ENCODE measurements at places on chromosomes 6 and 20. TPM values are rescaled to one million over a fixed set of nuclear protein-coding genes. Genes with fewer than 3 reads are reported as not detected.

The C20orf141 gene
- not detected for total RNA-seq

The ADGRG6 gene
- total RNA-seq = 1.2 TPM

The FAM209B gene
- total RNA-seq = 1.8 TPM

DNA sequence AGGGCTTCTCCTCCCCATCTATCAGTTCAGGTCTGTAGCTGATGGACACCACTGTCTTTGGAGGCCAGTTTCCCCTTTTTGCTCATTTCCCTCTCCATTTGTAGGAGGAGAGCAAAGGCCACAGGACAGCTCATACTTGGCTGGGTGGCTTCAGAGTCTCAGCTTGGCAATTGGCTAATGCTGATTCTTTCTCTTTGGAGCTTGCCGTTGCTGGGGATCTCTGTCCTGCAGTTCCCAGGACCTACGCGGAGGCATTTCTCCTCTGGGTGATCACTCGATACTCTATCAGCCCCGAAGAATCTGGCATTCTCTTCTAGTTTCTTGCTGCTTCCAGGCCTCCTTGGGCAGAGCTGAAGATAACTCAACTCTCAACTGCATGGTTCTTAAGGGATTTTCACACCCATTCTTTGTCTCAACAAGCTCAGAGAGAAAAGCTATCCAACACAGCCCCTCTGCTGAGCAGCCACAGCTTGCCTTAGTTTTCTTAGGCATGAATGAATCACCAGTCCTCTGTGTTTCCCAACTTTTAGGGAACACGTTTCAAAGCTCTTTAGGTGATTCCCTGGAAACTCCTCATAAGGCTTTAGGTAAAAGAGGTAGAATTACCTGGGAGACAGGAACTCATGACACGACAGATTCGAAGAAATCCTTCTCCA lies 19.2 kb upstream of the SSR1 start:
- DNase-seq = no peak

DNA sequence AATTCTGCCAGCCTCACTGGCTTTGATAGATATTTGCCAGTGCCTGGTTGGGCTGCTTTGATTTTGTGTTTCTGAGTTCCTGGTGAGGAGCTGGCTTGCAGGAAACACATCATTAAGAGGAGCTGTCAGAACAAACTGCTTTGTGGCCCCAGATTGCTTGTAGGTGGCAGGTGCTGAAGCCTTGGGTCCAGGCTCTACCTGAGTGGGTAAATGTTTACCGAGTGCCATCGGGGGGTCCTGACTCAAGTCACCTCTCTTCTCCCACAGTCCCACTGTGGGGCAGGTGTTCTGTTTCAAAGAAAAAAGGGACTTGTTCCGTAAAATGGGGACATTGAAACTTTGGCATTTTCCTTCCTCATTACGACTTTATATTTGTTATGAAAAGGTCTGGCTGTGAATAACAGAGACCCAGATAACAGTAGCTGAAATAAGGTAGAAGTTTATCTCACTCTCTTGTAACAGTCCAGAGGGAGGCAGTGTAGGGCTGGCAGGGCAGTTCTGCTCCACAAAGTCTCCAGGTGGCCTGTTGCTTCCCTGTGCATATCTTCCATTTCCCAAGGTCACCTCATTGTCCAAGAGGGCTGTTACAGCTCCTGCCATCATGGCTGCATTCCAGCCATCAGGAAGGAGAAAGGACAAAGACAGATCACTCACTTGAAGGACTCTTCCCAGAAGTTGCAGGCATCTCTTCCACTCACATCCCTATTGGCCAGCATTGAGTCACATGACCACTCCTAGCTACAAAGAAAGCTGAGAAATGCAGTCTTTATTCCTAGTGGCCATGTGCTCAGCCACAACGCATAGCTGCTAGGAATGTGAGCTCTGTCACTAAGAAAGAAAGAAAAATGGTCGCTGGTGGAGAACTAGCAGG lies 149.9 kb upstream of the KCNG1 start:
- DNase-seq = no peak

DNA sequence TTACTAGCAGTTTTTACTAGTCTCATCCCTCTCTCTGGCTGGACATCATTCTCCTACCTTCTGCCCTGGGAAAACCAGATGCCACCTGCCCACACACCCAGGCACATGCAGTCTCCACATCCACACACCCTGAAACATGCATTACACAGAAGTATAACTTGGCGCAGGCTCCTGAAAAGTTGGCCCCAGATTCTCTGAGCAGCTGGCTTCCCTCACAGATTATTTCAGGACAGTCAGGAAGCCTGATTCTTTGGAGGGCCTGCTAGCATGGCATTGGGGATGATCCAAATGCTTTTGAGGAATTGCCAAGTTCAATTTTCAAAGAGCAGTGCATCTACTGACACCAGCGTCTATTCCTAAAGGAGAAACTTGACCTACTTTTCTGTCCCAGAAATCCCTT lies 27.8 kb upstream of the KIF16B start:
- DNase-seq = no peak

DNA sequence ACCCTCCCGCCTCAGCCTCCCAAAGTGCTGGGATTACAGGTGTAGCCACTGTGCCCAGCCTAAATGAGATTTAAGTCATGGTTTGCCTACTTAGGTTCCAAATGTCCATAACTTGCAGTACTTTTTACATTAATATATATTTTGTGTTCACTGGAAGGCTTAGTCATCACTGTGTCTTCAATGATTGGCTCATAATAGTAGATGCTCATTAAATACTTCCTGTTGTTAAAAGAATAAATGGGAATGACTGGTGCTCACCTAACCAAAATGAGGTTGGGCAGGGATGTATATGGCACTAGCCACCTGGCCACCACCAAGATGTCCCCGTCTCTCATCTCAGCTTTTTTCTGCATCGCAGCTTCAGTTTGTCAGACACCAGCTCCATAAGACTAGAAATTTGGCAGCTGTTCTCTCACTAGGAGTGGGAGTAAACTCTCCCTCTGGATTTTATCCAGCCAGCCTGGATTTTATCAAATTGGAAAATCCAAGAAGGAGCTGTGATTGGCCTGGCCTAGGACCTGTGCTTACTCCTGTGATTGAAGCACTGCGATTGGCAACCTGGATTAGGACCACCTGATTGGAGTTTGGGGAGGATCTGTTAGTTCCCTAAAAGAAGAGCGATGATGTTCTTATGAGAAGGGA lies 1.1 kb upstream of the GLO1 start:
- DNase-seq = no peak

DNA sequence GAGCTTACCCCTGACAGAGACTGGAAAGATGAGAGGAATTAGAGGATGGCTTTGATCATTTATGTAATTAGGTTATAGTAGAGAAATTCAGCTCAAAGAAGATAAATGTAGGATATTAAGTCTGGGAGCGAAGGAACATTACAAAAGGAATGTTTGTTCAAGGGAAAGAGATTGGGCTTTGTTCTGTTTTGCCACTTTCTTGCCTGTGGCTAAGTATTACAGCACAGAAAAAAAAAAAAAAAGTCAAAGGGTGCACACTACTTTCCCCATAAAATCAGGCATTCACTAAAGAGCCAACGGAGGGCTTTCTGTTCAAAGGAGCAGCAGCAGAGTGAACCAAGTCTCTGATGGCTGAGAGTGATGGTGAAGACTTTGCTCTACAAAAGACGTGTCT lies 5.0 kb upstream of the HDDC2 start:
- DNase-seq = no peak

All from activated naive CD8-positive, alpha-beta T cell treated with anti-CD3 and anti-CD28 coated beads, Interleukin-2, amount 10 ng/mL, durations not matched to agents 7 days and 5 days (primary cell).